ENCODE measurements at places on chromosomes 11 and 22.
A peak's percentile ranks its signal among the peaks of the same experiment; 100 is the strongest.

GRCh38 chr11:32313477-32313876, 121.9 kb downstream of the WT1 start:
- DNase-seq, result no peak

DNA sequence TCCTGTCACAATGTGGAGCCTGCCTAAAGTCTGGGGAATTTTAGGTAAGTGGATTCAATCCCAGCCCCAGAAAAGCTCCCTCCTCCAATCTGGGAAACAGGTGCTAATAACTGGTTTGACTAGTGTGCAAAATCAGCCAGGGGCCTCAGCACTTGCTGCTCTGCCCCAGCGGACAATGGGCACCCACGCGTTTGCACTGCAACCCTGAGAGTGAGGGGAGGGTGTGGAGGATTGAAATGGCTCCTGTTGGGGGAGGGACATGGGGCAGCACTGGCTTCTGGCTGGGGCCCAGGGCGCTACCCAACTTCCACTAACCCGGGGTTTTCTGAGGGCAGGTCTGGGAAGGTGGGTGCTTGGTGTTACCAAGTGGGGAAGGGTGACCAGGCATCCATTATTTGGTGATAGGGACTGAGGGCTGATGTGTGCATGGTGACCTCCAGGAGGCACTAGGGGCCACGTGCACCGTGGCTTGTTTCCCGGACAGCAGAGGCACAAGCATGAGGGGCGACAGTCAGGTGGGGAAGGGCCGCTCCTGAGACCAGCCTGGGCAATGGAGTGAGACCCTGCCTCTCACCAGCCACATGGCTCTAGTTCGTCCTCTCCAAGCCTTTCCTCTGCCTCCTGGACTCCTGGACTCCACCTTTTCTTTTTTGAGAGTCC, 4.3 kb upstream of the PNPLA5 start:
- DNase-seq, result no peak

DNA sequence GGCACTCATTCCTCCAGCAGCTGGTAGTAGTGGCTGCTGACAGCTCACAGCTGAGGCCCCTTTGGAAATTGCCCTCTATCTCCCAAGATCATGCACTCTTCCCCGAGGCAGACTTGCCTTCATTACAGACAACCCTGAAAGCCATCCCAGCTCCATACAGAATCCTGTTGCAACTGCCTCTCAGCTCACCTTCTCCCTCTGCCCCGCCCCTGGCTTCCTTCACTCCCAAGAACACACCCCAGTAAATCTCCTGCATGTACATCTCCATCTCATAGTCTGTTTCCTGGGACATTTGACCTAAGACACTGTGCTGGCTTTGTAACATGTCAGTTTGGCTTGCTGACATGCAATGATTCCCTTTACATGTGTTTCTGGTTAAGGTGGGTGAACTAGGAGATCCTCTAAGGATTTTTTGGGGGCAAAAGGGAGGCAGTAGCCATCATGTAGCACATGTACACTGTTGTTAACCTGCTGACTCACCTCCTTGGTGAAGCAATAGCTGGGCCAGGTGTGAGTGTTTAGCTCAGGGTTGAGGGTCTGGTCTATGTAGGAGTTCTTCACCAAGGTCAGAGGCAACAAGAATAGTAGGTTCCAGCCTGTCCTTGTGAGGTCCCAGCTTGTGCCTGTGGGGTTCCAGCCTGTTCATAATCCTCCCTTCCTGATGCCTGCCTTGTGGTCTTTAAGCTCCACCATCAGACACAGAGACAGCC, 179.6 kb downstream of the CSNK2A3 start:
- DNase-seq, result no peak

- DNase-seq, result no peak
These were observed 267.2 kb downstream of the NTM start for GRCh38 chr11:131637469-131638175.

GRCh38 chr22:19766511-19767426, 6.2 kb downstream of the TBX1 start:
- DNase-seq, result no peak

DNA sequence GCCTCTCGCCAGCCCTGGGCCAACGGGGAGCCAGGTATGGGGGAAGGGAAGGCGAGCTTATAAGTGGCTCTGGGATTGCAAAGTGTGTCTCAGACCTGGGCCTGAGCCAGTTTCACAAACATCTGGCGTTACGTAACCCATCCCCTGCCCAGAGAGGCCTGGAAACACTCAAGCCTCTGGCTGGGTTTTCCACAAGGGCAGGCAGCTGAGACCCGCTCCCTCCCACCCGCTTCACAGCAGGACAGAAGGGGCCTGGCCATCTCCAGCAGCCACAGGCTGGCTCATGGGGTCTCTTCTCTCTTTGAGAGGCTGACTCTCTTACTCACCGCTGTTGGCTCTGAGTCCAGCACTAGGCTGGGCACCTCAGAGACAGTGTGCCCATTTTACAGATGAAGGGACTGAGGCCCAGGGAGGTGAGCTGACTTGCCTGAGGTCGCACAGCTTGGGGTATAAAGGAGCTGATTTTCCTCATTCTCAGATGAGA, 44.5 kb downstream of the TRIOBP start:
- DNase-seq, result no peak

- DNase-seq, result no peak
These were observed 3.5 kb downstream of the H19 start for GRCh38 chr11:1994121-1994520.

- DNase-seq, result no peak
These were observed 82.3 kb upstream of the EED start for GRCh38 chr11:86162239-86162638.

- no peak for DNase-seq
These were observed 53.1 kb downstream of the APOL3 start for GRCh38 chr22:36107436-36107835.

DNA sequence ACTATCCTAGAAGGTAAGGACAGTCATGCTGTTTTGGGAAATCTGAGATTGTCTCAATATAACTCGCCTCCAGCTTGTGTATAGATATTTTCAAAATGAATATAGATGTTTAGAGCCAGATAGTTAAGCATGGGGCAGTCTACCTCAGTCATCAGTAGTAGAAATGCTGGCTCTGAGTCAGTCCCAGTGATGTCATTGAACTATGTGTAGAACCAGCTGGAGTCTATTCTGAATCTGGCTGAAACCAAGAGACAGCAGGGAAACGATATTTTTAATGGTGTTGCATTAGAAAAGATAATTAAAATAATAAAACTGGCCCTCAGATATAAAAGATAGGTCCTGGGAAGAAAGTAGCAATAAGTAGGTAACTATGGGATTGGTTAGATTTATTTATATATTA, 25.9 kb downstream of the PIWIL4 start:
- no peak for DNase-seq

- DNase-seq, result no peak
These were observed 165.2 kb upstream of the PDGFD start for GRCh38 chr11:104329078-104329665.

GRCh38 chr11:81497202-81497804, 1236.4 kb downstream of the FAM181B start:
- peak; percentile 12 for DNase-seq

GRCh38 chr11:67632982-67633755, 3.4 kb upstream of the NUDT8 start:
- DNase-seq, result no peak

DNA sequence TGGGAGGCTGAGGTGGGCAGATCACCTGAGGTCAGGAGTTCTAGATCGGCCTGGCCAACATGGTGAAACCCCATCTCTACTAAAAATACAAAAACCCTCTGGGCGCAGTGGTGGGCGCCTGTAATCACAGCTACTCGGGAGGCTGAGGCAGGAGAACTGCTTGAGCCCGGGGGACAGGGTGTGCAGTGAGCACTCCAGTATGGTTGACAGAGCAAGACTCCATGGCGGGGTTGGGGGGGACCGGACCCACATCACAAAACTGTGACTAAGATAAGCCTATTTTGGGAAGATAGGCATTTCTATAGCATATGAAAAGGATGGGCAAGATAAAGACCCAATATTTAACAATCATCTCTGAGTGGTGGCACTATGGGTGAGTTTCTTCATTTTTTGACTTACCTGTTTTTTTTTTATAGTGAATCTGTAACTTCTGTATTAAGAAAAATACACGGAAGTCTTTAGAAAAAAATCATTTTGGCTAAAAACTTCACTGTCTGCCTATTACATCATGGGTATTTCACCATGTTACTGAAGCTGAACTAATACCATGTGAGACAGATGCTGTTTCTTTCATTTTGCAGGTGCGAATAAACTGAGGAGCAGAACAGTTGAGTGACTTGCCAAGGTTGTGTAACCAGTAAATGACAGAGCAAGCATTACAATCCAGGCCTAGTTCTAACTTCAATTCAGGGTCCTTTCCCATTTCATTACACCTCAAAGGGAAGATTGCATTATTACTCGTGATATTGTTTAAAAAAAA, 2.5 kb downstream of the CELF1 start:
- DNase-seq, result no peak

DNA sequence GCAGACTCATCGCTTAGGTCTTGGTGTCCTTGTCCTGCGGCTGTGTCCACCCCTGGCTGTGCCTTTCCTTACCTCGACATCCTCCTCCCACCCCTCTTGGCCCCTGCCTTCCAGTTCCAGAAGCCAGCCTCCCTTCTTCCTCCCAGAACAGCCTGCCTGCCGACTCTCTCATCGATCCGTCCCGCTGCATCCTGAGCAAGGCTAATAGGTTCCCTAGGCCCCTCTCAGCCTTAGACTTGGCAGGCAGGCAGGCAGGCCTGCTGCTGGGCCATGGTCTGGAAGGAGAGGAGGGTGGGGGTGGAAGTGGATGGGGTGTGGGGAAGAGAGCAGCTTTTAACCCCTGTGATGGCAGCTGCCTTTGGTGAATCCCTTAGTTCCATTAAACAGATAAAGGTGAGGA, 196.7 kb upstream of the TBCEL start:
- DNase-seq, result no peak

DNA sequence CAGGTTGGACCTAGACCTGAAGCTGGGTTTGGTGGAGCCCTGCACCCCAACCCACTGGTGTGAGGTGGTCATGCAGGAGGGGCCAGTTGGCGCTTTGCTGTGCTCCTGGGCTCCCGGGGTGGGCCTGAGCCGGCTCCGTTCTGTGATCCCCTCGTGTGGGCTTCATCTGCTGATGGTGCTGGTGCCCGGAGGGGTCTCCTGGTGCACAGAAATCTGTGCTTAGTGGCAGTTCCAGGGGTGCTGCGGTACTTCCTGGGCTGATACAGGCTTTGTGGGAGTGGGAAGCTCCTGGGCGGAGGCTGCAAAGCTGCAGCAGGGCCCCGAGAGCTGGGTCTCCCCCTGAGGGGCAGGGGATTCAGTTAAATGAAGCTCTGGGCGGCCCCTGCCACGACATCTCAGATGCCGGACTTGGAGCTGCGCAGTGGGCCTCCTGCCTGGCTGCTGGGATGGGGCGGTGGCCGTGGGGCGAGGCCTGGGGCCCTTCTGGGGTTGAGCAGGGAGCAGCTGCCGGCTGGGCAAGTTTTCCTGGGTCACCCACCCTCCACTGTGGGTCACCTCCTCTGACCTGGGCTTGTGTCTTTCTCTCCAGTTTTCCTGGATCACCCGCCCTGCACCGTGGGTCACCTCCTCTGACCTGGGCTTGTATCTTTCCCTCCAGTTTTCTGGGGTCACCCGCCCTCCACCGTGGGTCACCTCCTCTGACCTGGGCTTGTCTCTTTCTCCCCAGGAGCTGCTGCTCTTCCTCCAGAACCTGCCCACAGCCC, 410.5 kb downstream of the TBC1D22A start:
- no peak for DNase-seq

DNA sequence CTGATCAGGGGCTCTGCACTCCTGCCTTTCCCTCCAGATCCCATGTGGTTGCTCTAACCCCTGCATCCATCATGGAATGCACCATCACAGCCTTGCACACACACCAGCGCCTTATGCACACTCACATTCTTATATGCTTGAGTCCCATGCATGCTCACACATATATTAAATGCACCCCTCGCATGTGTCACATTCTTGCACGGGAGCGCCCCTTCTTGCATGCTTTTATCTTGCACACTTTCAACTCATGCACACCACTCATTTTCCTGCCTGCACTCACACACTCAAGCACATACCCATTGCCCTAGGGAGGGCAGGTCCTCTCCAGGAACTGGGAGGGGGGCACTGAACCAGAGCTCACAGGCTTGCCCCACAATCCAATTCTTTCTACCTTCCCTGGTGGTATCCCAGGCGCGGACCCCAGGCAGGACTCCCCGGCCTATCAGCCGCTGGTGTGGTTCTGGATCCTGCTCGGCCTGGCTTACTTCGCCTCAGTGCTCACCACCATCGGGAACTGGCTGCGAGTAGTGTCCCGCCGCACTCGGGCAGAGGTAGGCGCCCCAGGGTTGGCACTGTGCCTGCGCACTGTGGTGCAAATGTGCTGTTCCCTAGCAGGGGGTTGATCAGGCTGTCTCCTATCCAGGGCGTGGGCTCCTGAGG, 2.3 kb upstream of the CATSPERZ start:
- DNase-seq, result no peak

DNA sequence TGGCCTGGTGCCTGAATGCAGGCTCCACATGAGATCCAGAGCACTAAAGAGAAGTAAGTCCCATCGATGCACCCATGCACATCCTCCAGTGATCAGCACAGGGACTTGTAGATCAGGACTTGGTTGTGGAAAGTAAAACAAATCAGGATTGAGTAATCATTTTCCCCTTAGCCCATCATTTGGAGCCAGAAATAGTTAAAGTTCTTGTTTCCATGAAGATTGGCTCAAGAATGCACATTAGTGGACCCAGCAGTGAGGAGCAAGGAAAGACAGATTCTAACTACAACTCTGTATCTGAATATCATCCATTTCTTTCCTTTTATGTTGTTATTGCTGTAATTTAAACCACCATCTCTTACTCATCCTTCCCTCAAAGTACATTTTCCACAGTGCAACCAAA, 19.1 kb downstream of the CCDC83 start:
- DNase-seq, result no peak

GRCh38 chr22:46007003-46007847, 30.3 kb upstream of the WNT7B start:
- DNase-seq, result no peak

- DNase-seq, result no peak
These were observed 3.9 kb downstream of the CBL start for GRCh38 chr11:119210050-119210449.

DNA sequence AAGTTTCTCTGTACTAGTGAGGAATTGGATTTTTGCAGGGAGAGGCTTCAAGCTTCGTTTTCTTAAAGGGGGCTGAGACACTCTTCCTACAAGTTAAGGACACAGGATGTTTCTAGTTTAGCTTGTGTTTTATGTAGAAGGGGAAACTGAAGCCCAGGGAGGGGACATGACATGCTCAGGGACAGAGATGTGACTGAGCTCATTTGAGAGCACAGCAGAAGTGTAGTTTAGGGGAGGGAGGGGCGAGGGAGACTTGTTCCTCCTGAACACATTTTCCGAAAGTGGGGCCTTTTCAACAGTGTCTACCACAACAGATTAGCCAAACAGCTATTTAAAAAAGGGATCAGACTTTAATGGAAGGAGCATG, 148.1 kb downstream of the FBXO7 start:
- DNase-seq, result no peak

DNA sequence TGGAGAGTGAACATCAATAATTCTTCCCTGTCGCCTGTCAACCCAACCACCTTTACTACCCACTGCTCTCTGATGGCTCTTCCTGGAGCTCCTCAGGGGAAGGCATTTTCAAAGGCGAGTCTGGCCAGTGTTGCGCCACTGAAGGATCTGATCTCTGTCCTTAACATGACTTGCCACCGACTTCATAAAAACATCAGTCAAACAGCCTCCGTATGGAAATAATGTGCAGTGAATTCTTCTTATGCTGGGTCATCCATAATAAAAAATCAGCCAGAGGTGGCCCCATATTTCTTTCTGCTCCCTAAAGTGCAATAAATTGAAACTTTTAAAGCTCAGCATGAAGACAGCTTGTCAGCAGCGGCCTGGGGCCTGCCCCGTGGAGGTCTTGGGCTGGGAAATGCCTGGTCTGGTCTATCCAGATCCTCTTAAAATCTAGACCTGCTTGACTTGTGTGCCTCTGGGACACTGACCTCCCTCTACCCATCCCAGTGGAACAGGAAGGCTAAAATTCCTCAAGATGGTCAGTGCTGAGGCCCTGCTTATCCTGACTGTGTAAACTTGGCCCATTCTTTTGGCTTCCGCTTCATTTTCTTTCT, 199.5 kb downstream of the MYO18B start:
- DNase-seq, result no peak

All from NCI-H1694 (cell line).